ENCODE measurements at places on chromosomes 3 and 15.

- no peak for DNase-seq
These were observed 14.4 kb downstream of the GOLGB1 start for GRCh38 chr3:121735047-121735696.

- no peak for DNase-seq
These were observed 22.9 kb downstream of the ATP8B4 start for GRCh38 chr15:50095938-50096821.

GRCh38 chr3:186930143-186930640 is at the start of gene ST6GAL1:
TSS of gene ST6GAL1 (plus strand) at chr3:186930526. CDS start at chr3:187042704, 112,178 bp downstream.
- DNase-seq: peak; percentile 85

GRCh38 chr3:194352667-194353246 is 1.6 kb upstream of the CPN2 start:
- DNase-seq: no peak

GRCh38 chr3:171770689-171771620 is 39.3 kb downstream of the PLD1 start:
- DNase-seq: no peak

GRCh38 chr15:55250392-55250791 is 39.2 kb downstream of the RAB27A start:
- DNase-seq: peak; percentile 32

- DNase-seq: no peak
These were observed 445.1 kb downstream of the MECOM start for GRCh38 chr3:169218314-169218983.

DNA sequence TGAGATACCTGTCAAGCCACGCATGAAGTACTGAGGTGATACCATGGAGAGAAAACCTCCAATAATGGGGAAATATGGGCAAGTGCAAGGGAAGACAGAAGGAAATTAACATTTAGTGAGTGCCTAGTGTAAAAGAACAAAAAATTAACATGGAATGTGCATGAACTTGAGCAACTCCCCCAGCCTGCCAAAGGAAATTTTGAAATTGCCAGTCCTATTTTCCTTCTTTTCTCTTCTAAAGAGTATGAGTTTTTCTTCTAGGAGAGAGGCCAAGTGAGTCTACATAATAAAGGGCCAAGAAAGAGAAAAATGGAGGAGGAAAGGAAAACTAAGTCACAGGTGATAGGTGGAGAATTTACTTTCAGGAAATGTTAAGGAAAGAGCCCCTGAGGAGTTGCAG is 602.4 kb upstream of the MDFIC2 start:
- DNase-seq: no peak

GRCh38 chr3:146195030-146195429 is 34.0 kb upstream of the PLOD2 start:
- no peak for DNase-seq
